ENCODE measurements at places on chromosomes 6 and 20. TPM values are rescaled to one million over a fixed set of nuclear protein-coding genes. Genes with fewer than 3 reads are reported as not detected.

The SLC17A3 gene
- total RNA-seq: not detected

The HCK gene
- total RNA-seq: 3.3 TPM

The LST1 gene
- total RNA-seq: 0.94 TPM

The RING1 gene
- total RNA-seq: 20.6 TPM

The ZKSCAN4 gene
- total RNA-seq: 10.3 TPM

The MCM8 gene
- total RNA-seq: 4.5 TPM

The VPS16 gene
- total RNA-seq: 51.3 TPM

The HFE gene
- total RNA-seq: 1.1 TPM

The ZSCAN23 gene
- total RNA-seq: 16.2 TPM

The SLC39A7 gene
- 34.8 TPM for total RNA-seq

GRCh38 chr6:13998356-13998755, 73.6 kb downstream of the RNF182 start:
- DNase-seq: no peak

GRCh38 chr6:109473120-109473519, 9.9 kb downstream of the ZBTB24 start:
- no peak for DNase-seq

DNA sequence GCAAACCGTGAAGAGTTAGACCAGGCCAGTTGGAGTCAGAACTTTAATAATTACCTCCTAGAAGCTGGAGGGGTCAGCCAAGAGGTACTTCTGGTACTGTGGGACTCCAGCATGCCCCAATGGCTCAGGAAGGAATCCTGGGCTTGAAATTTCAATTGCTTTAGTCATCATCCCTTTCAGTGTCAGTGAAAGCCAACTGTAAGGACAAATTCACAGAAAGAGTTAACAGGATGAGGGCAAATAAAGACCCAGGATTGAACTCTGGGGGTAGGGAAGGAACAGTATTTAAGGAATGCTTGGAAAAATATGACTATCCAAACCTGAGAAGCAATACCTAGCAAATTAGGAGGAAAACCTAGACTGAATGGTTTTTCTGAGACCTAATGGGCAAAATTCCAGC, 735.1 kb upstream of the MARCKS start:
- DNase-seq: no peak

DNA sequence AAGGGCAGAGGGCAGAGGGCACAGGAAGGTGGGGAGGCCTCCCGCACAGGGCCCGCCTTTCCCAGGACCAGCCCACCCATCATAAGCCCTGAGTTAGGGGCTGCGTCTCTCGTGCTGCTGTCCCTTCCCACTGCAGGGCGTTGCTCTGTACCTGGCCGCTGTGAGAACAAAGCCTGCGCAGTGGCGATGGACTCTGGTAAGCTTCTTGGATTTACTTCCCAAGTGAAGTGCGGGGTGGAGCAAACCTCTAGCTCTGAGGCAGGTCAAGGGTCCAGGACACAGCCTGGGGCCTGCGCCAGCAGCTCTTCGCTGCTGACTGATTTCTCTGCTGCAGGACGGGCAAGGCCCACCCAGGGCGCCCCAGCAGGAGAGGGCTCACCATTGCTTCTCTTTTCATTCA, 23.9 kb downstream of the INSM1 start:
- no peak for DNase-seq

DNA sequence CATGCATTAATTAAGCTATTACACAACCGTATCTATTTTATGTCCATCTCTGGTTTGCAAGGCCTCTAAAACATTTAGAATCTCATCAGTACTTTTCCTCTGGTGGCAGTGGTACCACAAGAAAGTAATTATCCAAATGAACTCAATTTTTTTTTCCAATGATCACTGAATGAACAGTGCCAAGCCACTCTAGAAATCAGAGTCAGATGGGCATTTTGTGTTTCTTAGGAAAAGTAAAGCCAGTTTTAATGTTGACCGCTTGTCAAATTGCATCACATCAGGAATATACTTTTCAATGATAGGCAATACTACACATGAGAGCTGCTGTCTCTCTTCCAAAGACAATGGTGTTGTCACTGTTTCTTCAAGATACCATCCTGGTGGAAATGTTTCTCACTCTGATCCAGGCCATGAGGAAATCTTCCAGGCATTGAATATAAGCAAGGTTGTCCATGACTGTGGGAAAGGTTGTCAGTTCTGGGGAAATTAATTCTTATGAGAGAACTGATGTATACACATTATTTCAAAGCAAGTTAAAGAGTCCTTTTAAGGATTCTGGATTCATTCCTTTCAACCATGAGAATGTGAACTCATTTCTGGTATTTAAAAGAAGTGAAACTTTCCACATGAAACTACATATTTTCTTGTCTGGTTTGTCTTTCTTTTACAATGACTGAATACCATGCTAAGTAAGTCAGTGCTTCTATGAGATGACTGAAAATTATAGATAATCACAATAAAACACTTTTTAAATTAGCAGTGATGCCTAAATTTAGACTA, 108.8 kb upstream of the TCF21 start:
- no peak for DNase-seq

- DNase-seq: no peak
Measured at GRCh38 chr20:9130521-9130920, 61.6 kb downstream of the PLCB4 start.

- no peak for DNase-seq
Measured at GRCh38 chr6:72412709-72413044, 209.2 kb upstream of the KCNQ5 start.

DNA sequence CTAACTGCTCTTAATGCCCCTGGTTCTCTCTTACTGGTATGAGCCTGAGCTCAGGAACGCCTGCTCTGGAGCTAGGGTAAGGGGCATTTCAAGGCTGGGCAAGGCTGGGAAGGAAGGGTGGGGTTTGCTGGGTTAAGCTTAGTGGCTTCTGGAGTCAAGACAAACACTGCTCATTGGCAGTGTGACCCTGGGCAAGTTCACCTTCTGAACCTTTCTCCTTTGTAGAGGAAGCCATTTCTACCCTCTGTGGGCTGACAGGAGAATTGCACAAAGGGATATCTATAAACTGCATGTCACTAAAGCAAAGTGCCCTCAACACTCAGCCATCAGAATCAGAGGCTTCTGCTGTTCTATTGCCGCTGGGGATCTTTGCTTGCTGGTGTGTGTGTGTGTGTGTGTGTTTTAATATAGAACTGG, 20.3 kb upstream of the LRRN4 start:
- DNase-seq: no peak

DNA sequence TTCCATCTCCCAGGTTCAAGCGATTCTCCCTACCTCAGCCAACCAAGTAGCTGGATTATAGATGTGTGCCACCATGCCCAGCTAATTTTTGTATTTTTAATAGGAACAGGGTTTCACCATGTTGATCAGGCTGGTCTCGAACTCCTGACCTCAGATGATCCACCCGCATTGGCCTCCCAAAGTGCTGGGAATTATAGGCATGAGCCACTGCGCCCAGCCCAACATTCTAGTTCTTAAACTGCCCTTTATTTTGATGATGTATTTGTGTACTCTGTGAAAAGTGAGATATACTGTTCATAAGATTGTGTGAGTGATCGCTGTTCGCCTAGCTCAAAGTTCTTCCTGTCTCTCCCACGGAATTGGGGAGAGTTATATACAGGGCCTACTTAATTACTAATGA, 93.1 kb downstream of the HFE start:
- DNase-seq: no peak

- DNase-seq: no peak
Measured at GRCh38 chr6:56795466-56796195, 152.9 kb upstream of the DST start.

DNA sequence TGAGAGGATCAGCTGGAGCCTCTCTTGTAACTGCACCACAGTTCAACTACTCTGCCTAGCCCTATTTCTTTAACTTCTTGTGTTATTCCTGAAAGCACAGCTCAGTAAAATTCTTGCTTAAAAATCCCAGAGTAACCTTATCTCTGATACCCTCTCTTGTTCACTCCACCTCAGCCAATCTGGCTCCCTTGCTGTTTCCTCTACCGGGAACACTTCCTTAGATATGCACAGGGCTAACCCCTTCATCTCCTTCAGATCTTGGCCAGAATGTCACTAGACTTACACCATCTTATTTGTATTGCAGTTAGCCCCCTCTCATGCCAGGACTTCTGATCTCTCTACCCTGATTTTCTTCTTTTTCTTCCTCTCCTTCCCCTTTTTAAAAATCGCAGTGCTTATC, 2.6 kb upstream of the ZKSCAN3 start:
- DNase-seq: no peak

GRCh38 chr6:125741336-125741735, 8.1 kb upstream of the HEY2 start:
- DNase-seq: no peak

GRCh38 chr6:17277256-17277655, 3.9 kb upstream of the RBM24 start:
- DNase-seq: no peak

- DNase-seq: no peak
Measured at GRCh38 chr6:128538763-128539162, 18.4 kb upstream of the PTPRK start.

DNA sequence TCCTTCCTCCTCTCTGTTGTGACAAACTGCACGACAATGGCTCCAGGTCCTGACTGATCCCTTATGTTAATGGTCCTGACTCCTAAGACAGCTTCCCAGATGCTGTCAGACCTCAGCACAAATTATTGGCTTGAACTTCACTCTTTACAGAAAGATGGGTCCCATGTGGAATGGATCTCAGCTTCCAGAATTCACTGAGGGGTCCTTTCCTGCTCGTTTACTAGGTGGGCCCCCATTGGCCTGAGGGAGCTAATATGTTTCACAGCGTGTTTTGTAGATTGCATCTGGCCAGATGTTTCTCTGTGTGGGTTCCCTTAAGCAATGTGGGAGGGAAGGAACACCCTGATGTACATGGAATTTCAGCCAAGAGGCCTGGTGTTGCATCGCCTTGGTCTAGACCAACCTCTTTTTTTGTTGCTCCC, 826.6 kb downstream of the MAFB start:
- no peak for DNase-seq

GRCh38 chr6:17218023-17218748, 63.0 kb upstream of the RBM24 start:
- DNase-seq: no peak

- no peak for DNase-seq
Measured at GRCh38 chr6:167407239-167408064, 82.6 kb downstream of the TTLL2 start.

DNA sequence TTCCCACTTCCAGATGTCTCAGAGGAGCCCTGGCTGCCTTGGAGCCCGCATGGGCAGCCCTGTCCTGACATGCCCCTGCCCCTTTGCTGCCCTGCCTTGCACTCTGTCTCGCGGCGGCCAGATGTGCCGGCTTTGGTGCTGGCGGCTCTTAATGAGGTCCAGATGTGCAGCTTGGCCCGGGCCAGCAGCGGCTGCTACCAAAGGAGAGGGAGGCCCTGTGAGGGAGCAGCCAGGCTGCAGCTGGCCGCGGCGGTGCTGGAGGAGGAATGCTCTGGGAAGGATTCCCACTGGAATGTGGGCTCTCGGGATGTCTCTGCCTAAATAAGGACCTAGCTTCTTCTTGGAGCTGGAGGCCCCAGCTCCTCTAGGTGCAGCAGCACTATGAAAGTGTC, 72.4 kb downstream of the FGD2 start:
- no peak for DNase-seq

DNA sequence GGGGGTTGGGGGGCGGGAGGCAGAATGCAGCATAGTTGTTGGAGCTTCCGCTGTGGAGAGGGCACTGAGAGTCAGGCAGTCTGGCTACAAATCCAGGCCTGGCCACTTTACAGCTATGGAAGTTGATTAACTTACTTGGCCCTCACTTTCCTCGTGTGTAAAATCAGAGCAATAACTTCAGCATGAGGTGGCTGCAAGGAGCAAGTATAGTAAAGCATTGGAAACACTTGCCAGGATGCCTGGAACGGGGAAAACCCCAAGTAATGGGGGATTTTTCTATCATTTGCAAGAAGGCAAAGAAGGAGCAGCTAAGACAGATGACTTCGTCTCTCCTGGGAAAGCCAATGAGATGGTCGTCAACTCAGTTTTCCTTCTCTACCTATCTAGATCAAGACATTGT, 35.8 kb downstream of the AGPAT4 start:
- DNase-seq: no peak

DNA sequence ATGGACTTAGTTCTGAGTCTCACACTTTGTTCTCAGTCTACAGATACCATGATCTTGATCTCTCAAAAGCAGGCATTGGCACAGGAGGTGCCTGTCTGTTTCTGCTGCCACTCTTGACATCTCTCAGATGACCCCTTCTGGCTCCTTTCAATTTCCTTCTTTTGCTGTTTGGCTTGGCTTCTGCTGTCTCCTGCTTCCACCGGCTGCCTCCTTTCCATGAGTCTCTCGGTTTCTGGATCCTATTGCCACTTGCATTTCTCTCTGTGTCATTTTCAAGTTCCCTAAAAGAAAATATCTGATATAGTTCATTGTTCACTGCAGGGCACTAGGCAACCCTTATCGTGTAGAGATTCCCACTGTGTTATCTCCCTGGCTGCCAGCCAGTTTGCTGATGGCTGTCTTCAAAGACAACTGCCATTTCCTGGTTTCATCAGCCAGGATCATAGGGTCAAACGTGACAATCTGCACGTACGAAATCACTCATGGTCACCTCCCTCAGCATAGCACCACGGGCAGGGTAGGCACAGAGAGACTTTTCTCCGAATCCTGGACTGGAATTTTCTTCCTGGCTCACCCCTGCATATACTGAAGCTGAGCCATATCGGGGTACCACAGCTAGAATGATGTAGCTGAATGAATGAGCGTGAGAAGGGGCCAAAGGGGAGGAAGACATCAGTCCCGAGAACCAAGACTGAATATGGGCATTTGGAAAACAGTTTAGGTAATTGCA, 144.6 kb upstream of the TMEM170B start:
- DNase-seq: no peak

DNA sequence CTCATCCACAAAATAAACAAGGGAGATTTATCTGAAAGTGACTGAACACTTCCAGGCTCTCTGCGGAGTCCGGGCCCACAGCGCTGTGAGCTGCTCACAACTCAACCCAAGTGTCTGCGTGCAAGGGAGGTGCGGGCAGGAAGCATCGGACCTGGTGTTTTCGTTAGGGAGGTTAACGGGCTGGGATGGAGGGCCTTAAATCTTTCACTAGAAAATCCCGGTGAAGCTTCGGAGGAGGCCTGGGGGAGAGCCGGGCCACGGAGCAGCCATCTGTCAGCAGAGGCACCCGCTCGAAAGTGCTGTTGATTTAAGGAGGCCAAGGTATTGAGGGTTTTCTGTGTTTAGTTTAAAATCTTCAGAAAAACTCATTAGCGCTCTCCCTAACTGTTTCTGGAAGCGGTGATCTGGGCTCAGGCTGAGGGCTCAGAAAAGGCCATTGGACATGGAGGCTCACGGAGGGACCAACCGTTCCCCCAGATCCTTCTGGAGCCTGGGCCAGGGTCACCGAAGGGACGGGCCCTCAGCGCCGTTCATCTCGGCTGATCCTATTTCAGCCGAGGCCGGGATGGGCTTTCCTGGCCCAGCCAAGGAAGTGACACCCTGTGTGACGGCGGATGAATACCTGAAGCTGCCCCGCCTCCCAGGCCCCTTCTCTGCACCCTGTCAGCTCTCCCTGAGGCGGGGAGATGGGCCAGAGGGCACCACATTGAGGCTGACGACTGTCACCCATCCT, 20.7 kb downstream of the GATA5 start:
- no peak for DNase-seq

All from occipital lobe (tissue), 3 donors.